ACHN (cell line): ENCODE measurements at places on chromosomes 7 and 10.

DNA sequence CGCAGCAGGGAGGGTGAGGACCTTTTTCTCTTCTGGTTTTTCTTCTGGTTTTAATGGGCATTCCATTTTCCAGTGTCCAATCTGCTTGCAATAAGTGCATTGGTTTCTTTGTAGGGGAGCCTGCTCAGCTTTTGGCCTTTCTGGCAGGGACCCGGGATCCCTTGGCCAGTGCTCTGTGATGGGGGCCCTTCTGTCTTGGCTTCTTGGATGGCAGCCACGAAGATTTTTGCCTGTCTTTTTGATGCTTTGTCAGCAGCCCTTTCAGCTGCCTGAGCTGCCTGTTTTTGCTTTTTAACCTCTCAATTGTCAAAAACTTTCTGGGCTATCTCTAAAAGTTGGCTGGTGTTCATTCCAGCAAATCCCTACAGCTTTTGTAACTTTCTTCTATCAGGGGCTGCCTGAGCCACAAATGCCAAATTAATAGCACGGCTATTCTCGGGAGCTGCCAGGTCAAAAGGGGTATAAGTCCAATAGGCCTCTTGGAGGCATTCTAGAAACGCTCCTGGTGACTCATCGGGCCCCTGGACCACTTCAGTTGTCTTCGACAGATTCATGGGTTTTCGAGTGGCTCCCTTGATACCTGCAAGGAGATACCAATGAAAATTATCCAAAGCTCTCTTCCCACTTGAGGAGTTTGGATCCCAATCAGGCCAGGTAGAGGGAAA lies 179.9 kb upstream of the MBL2 start:
- DNase-seq, result no peak

DNA sequence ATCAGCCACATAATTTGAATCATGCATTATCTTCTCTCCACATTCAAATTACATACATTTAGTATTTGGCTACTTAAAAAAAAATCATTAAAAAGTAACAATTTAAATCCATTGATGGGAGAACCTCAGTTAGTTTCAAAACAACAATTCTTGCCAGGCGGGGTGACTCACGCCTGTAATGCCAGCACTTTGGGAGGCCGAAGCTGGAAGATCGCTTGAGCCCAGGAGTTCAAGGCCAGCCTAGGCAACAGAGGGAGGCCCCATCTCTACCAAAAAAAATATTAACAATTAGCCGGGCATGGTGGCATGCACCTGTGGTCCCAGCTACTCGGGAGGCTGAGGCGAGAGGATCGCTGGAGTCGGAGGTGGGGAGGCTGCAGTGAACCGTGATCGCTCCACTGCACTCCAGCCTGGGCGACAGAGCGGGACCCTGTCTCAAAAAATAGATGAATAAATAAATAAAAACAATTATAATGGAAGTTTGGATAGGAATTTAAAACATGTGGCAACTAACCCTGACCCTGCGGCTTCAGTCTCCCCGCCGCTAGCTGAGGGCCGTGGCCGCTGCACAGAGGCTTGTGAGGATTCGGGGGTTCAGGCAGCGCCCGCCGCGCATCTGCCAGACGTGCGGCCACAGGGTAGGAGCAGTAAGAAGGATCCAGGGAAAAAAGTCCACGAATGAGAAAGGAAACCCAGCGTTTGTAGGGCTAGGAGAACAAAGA lies 1.1 kb upstream of the CSGALNACT2 start:
- DNase-seq, result no peak

DNA sequence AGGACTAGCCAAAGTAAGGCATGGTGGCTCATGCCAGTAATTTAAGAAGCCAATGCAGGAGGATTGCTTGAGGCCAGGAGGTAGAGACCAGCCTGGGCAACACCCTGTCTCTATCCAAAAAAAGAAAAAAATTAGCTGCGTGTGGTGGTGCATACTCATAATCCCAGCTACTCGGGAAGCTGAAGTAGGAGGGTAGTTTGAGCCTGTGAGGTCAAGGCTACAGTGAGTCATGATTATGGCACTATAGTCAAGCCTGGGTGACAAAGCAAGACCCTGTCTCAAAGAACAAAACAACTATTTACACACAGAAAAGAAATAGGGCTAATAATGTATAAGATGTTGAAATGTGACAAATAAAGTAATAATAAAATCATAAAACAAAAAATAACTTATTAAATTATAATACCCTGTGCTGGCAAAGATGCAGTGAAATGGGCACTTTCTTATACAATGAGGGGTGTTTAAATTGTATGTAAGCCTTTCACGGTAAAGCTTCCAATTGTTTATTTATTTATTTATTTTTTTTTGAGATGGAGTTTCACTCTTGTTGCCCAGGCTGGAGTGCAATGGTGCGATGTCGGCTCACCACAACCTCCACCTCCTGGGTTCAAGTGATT lies 175.2 kb downstream of the TPST1 start:
- DNase-seq, result no peak

DNA sequence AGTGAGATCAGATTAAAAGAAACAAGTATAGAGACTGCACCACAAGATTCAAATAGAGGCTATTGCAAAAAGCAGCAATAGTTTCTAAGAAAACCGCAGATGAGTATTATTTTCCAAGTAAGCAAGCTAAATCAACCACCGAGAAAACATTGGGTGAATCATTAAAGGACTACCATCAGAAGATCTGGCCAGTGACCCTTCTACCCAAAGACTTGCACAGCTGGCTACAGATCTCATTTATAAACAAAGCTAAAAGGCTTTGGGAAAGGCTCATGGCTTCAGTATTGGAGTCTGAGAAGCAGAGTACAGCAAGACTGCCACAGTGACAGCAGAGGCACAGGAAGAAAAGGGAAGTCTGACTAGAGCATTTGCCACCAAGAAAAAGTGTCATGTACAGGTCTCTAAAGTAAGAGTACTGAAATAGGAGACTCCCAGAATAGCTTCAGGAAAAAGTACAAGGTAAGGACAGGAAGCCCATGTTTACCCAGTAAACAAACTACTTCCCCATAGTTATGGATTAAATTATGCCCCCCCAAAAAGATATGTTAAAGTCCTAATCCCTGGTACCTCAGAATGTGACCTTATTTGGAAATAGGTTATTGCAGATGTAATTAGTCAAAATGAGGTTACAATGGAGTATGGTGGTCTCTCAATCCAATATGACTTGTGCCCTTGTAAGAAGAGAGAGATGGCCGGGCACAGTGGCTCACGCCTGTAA lies 19.0 kb downstream of the STEAP1 start:
- peak; percentile 44 for DNase-seq

GRCh38 chr7:44044315-44045225 lies at the start of gene DBNL:
Gene DBNL (plus strand): TSS chr7:44044702. CDS start chr7:44044738, 36 bp downstream.
- peak; percentile 95 for DNase-seq

DNA sequence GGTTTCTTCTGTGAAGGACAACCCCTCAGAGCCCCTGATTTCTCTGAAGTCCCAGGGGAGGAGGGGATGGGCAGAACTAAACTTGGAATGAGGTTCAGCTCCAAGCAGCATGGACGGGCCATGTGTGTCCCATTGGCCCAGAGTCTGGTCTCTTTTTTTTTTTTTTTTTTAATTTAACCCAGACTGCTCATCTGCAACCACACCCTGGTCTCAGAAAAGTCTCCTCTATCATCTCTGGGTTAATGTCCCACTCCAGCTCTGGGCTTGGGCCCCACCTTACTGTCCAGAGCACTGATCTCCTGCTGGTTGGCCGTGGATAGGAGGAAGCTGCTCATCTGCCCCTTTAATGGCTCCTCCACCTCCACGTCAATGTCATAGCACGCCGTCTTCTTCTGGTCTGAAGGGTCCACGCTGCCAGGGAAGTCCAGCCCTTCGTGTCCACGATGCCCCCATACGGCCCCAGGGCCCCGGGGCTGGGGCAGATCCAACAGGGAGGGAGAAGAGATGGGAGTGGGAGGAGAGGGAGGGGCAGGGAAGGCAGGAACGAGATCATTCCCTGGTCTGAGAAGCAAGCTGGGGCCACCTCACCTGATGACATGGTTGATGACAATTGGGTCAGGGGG lies 7.7 kb downstream of the CHPF2 start:
- no peak for DNase-seq

GRCh38 chr10:32317795-32318357 lies 29.1 kb downstream of the EPC1 start:
- DNase-seq, result no peak
